ENCODE measurements at places on chromosomes 4 and X.

- DNase-seq: no peak
These were observed 593 bp downstream of the NPY1R start for GRCh38 chr4:163331629-163332376.

DNA sequence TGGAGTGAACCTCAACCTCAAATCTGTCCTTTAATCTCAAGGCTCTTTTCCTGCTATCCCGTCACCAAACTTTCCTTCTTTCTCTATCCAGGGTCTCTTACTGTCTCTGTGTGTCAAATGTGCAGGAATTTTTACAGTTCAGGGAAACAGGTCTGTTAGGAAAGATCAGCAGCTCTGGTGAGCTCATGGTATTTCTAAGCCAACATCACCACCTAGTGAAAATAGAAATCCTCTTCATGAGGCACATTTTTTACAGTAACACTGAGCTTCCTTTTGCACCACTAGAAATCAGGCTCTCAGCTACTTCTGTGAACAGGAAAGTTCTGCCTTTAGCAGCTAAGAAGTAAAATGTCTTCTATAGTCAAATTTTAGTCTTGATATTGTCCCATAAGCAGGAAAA lies 39.6 kb downstream of the NUDT11 start:
- DNase-seq: no peak

DNA sequence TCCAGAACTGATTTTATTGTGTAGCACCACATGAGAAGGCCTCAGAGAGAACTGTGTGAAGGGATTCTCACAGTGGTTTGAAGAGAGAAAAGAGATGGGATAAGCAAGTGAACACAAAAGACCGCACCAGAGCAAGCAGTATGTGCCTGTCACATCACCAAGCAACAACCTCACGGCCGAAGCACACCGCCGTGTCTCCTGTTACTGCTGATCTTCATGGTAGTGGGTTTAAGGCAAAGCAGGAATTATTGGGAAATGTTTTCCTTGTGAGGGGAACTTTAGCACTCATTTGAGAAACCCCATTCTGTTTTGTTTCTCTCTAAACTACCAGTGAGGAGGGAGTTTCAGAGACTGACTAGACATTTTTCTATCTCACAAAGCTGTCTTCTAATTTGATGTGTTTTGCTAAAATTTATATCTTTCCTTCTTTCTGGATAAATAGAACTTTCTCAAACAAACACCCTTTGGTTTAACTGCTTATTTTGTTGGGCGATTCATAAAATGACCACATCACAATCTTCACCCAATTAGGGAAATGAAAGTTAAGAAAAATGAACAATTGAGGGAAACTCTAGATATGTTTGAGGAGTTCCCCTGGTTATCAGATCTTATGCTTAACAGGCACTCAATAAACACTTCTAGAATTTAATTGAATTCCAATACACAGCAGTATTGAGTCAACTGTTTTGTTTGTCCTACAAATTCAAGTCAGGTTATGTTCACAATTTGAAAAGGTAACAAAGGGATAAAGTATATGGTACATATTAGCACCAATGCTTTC lies 16.5 kb downstream of the SH3KBP1 start:
- DNase-seq: no peak

DNA sequence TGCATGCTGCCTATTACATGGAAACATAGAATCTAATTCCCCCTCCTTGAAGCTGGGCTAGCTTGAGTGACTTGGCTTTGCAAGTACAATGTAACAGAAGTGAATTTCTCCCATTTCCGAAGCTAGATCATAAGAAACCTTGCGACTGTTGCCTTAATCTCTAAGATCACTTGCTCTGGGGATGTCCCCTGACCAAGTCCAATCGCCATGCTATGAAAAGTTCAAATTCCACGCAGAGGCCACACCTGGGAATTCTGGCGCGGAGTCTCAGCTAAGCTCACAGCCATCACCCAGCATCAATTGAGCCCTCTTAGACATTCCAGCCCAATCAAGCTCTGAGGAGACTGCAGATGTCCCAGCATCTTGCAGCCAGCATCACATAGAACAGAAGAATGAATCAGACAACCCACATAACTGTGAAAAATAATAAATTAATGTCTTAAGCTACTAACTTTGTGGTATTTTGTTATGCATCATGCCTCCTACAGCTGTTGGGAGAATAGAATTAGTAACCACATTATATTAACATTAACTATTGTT lies 27.0 kb downstream of the GPM6A start:
- no peak for DNase-seq

GRCh38 chr4:94578195-94578594 lies 126.5 kb downstream of the PDLIM5 start:
- no peak for DNase-seq

DNA sequence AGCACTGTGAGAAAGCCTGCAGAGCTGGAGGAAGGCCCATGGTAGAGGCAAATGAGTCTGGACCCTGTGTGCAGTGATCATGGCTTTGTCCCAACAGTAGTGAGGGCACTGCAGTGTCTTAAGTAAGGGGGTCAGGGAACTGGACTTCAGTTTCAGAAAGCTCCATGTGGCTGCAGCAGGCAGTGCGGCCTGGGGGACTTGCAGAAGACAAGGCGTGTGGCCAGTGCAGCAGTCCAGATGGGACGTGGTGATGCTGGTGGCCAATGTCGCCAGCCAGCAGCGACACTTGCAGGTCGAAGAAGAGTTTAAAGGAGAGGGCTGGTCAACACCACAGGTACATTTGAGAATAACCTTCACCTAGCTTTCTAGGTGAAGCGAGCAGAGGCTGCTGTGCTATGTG lies 113.4 kb downstream of the ZNF827 start:
- DNase-seq: no peak

GRCh38 chr4:185209031-185209851 lies at the start of gene SNX25:
SNX25 (plus strand) TSS chr4:185209598; CDS start chr4:185209827, 229 bp downstream.
- DNase-seq: peak; percentile 67

- no peak for DNase-seq
These were observed 5.5 kb upstream of the NR3C2 start for GRCh38 chr4:148447681-148448080.

DNA sequence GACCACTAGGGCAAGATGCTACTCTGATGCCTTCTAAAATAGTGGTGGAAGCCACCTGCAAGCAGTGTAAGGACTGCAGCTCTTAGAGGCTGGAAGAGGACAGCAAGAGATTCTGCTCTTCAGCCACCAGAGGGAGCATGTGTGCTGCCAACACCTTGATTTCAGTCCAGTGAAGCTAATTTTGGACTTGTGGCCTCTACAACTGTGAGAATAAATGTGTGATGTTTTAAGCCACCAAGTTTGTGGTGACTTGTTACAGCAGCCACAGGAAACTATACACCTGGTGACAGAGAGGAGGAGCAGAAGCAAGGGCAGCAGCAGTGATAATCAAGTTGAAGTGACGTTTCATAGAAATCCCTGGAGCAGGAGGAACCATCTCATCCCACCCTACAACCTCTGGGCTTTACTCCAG lies 55.9 kb downstream of the FGFBP1 start:
- DNase-seq: no peak

DNA sequence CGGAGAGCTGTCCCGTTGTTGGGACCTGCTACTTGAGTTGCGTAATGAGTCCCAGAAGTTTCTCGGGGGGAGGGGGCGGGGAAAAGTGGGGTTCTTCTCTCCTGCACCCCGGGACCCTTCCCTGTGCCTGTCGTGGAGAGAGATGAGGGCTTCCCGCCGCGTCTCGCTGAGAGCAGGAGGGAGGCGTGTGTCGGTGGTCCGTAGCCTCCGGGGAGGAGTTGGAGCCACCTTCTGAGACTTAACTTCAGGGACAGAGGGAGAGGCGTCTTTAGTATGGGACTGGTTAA lies 698 bp downstream of the AFF1 start:
- DNase-seq: peak; percentile 35

DNA sequence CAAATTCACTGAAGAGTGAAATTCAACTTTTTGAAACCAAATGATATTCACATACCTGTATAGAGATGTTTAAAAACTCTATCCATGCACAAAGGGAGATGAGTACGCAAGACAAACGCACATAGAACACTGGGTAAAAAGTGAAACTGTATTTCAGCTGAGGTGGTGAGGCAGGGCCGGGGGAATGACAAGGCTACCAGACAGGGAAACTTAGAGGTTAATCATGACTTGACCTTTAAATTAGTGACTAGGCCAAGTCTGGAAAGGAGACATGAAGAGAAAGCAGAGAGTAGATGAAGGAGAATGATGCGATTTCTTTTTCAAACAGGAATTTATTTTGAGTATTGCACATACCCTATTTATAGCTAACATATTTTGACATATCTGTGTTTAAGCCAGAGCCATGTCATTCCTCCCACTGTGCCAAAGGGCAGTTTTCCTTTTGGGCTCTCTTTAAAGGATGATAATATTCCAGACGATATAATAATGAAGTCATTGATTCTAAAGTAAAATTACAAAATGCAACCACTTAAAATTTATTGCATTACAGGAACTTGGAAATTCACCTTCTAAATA lies 49.4 kb downstream of the ARHGEF6 start:
- no peak for DNase-seq

DNA sequence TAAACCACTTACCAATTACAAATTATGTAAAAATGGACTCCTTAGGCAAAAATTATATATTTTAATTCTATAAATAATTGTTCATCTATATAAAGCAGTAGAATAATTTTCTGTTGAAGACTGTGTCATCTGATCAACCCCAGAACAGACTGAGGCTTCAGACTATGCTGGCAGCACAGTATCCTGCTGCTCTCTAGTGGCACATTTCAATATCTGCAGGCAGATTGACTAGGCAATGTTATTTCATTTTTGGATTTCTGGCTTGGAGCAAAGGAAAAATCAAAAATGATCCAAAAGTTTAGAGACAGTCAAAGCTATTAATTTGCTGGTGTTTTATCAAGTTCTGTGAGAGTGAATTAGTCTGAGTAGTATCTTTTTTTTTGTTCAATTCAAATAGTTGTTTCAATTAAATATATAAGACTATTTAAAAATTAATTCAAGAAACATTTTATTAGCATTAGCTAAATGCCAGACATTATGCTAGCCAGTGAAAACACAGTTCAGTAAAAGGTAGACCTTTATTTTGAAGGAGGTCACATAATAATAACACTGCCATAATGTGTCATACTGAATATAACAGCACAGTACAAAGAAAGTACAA lies 21.3 kb upstream of the SULT1E1 start:
- no peak for DNase-seq

- no peak for DNase-seq
These were observed 127.6 kb downstream of the GPC3 start for GRCh38 chrX:133857640-133858269.

DNA sequence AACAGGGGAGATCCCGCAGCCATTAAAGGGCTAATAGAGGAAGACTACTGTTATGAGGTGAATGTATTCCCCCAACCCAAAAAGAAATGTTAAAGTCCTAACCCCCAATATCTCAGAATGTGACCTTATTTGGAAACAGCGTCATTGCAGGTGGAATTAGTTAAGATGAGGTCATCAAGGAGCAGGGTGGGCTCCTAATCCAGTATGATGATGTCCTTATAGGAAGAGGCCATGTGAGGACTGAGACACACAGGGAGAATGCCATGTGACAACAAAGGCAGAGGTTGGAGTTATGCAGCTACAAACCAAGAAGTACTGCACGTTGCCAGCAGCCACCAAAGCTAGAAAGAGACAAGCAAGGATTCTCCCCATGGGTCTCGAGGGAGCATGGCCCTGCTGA lies 14.3 kb downstream of the SPP1 start:
- DNase-seq: no peak

GRCh38 chr4:853416-853781 lies 27.5 kb upstream of the CPLX1 start:
- DNase-seq: no peak

- no peak for DNase-seq
These were observed 30.2 kb upstream of the NKX6-1 start for GRCh38 chr4:84529169-84529751.

Data from stimulated activated CD4-positive, alpha-beta T cell treated with anti-CD3 and anti-CD28 coated beads, TNF-alpha, amount 100 ng/mL, for 48 hours (primary cell).